Stimulated activated naive CD4-positive, alpha-beta T cell (primary cell): ENCODE measurements at places on chromosomes 5 and 9.

DNA sequence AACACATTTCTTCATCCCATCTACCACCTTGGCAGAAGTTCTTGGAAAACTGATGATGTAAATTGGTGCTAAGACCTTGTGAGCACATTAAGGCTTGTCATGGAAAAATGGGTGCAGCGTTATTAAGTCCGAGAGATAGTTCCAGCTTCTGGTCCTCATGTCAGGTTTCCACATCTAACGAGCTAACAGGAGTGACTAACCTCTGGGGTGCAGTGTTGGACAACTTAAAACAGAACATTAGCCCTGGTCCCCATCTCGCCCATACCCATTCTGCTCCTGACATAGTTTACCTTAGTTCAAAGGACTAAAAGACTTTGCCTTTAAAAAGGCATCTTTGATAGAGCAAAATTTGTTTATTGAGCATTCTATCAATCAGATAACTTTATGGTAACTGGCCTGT, 128.0 kb downstream of the SLC1A3 start:
- no peak for DNase-seq

- DNase-seq = no peak
Observed at GRCh38 chr9:128208386-128208785, 5.2 kb downstream of the DNM1 start.

GRCh38 chr5:125316391-125316790, 570.0 kb upstream of the ZNF608 start:
- DNase-seq = no peak

- no peak for DNase-seq
Observed at GRCh38 chr9:112777914-112778313, 27.4 kb downstream of the SNX30 start.

- no peak for DNase-seq
Observed at GRCh38 chr5:7876867-7877266, 7.9 kb downstream of the MTRR start.

- DNase-seq = no peak
Observed at GRCh38 chr9:20044686-20045085, 255.8 kb upstream of the SLC24A2 start.

DNA sequence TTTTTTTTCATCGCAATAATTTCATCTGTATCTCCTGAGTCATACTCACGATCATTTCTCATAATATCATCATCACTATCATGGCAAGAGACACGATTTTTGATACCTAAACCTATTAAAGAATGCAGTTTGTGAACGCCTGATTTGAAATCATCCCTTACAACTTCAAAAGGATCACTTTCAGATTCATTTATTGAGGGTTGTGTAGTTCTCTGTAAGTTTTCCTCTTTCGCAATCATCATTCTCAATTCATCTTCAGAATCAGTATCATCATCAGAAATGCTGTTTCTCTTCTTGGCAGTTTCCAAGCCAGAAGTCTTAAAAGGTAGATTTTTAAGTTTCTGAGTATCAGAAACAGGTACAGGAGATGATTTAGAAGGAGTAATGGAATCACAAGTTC, 9.7 kb downstream of the NOL8 start:
- DNase-seq = no peak

DNA sequence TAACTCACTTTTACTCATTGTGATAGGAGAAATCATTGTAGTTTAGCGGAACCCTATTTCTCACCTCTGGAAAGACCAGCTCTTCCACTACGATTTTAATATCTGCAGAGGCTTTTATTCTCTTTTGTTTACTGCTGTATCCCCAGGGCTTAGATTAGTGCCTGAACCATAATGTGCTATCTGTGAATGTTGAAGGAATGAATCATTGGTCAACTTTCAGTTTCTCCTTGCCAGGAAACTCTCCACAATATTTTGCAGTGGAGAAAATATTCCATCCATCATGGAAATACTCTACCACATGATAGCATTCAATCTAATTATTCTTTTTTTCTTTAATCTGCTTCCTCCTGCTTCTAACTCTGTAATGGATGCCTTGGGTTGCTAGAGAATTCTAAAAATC, 263.5 kb upstream of the PTPRD start:
- no peak for DNase-seq

DNA sequence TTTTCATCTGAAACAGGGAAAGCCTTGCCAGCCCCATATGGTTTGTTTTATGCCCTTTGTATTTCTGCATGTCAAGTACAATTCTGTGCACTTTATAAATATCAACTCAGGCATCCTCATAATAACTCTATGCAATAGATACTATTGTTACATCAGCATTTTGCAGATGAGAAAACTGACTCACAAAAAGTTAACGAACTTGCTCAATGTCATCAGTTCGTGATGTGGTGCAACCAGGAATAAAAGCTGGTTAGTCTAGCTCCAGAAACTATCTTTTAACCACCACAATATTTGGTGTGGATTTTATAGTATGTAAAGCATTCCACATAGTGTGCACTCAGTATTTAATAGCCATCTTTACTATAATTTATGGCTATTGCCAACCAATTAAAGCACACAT, 134.9 kb downstream of the MRPS30 start:
- DNase-seq = no peak

- no peak for DNase-seq
Observed at GRCh38 chr5:96293966-96294883, 138.8 kb downstream of the PCSK1 start.

DNA sequence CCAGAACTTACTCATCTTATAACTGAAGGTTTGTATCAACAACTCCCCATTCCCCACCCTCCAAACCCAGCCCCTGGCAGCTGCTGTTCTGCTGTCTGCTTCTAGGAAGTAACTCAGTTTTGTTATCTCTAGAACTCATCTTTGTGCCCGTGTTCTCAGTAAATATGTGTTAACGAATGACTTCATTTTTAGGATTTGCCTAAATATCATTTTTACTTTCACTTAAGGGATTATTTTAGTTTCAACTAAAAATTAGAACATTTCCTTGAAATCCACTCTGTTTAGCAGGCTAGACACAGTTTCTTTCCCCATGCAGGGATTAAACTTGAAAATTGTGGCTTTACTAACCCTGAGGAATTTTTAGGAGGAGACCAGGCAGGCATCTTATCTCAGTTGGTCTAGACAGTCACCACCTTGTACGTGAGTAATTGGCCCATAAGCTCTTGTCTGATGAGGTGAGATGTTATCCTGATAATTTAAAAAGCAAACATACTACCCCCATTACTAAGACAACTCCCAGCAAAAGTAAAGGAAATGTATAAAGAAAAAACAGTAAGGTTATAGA, 68.2 kb upstream of the TNFAIP8 start:
- DNase-seq = peak; percentile 22

DNA sequence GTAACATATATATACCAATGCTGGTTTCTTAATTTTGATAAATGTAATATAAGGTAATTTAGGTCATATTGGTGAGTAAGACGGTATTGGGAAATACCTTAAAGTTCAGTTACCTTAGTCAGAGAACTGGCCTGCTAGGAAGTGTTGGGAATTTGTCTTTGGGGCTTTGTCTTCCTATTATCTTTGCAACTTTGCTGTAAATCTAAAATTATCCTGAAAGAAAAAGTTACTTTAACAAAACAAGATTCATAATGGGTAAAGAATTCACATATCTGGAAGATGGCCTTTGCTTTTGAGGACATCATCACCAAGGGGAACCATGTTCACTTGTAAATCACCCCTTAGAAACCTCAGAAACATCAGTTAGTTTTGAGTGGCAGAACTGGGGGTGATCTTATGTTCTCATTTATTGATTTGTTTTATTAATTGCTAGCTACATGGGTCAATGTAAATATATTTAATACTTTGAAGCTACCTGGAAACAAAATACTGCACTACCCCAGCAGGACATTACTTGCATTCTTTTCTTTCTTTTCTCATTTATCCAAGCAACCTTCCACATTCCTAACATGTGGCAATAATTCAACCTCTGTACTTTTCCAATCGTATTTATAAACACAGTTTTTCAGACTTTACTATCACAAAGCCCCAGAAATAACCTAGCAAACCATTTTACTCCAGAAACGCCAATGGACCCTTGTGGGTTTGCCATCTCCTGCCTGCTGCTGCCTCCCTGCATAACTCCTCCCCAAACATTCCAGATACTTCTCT, 41.4 kb downstream of the GLIS3 start:
- DNase-seq = no peak

DNA sequence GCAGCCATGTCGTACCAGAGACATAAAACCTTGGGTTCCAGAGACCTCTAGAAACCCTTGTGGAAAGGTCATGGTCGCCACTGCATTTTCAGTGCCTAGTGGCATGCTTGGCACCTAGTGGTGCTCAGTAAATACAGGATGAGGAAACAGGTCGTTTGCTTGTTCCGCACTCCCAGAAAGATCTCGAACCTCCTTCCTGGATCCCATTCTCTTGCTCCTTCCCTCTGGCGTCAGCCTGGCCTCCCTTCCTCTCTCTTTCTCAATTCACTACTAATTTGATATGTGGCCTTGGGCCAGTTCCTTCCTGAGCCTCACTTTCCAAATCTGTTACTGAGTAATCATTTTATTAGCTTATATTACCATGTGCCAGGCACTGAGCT, 4.4 kb downstream of the NDST1 start:
- no peak for DNase-seq

DNA sequence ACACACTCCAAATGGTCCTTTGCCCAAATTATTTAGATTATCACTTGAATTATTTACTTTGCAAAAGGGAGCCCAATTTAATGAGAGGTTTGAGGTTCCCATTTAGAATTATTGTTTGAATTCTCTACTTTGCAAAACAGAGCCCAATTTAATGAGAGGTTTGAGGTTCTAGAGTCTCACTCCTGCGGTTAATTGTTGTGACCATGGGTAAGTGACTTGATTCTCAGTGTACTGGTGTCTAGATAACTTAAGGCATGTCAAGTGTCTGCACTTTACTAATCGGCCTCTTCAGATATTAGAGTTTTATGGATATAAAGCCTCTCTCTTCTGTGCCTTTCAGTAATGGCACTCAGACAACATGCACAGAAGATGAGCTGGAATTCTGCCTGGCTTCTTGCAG, 67.5 kb downstream of the YIPF5 start:
- no peak for DNase-seq

DNA sequence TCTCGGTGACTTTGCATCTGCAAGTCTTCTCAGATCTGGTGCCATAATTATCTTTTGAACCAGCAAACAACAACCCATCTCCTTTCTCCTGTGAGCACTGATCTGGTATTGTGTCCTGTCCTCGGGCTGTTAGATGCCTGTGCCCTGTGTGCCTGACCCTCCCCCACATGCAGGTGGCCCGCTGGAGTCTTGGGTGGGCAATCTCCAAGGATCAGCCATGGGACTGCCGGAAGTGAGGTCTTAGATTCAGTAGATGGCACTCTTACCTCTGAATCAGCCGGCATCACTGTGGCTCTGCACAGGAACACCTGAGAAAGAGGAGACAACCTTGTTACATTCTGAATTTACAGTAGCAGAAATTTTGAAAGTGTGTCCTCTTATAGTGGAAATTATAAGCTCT, 172.4 kb downstream of the IRX2 start:
- no peak for DNase-seq

- DNase-seq = no peak
Observed at GRCh38 chr5:163997965-163998364, 492.5 kb downstream of the MAT2B start.

DNA sequence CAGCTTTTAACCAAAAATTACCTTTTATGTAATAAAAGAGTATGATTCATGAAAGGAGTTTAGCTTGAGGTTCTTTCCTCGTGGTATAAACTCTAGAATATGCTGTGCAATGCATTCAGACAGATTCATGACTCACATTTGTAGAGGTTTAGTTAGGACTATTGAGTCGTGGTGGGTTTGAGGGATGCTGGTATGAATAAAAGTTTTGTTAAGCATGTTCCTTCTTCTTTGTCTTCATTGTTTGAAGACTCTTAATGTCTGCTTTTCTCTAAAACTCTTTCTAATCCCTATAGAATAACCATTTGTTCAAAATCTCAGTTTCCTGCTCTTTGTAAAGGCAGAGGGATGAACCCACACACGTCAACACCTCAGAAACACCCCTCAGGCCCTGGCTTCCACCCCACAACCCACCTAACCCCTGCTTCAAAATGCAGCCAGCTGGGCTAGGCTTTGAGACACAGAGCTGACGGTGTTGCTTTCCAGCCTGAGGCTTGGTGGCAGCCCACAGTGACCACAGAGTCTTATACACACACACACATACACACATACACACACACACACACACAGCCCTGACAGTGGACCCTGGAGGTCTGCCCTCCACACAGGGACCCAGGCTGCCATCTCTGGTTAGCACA, 69.0 kb upstream of the IRX1 start:
- no peak for DNase-seq

DNA sequence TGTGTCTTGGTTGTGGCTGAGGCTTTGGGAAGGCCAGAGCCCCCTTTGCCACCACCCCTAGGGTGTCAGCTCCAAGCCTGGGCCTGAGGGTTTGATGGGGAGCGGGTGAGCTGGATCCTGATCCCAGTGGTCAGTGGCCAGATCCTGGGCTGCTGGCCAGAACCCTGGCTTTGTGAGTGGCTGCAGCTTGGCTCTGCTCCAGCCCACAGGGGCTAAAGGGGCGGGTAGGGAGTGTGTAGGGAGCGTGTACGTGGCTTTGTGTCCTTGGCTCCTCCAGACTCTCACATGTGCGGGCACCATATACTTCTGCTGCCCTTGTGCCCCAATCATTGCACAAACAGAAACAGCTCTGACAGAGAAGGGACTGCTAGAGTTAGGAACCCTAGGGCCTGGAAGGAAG, 1.2 kb upstream of the IL11RA start:
- no peak for DNase-seq

- no peak for DNase-seq
Observed at GRCh38 chr5:172815631-172816030, 18.4 kb upstream of the ERGIC1 start.

GRCh38 chr9:5178126-5178805, 7.2 kb downstream of the INSL6 start:
- DNase-seq = no peak

DNA sequence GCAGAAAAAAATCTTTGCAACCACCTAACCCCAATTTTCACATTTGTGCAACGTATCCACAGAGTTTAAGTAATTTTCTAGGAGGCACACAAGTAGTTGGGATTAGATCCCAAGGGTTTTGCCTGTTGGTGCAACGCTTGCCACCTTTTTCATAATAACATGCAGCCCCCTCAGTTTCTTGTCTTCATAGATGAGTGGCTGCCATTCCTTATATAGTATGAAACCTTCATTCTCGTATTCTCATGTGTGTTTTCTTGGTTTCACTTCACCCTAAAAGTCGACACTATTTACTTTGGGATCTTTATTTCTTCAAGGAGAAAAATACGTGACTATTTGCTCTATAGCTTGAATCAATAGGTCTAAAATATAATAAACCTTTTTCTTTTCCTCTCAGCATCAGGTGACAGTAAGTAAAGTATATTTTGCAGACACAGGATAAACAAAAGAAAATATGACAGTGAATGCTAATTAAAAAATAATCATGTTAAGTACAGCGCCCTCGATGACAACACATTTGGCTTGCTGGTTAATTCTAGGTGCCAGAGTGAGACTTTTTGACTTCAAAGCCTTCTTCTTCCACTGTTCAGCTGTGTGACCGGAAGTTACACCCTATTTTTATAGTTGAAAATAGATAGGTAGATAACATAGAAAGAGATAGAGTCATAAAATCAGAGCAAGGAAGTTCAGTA, 342.8 kb upstream of the CCNG1 start:
- no peak for DNase-seq

GRCh38 chr9:17519761-17520160, 59.1 kb upstream of the SH3GL2 start:
- no peak for DNase-seq

GRCh38 chr5:17261075-17261474, 43.6 kb downstream of the BASP1 start:
- DNase-seq = no peak
